ENCODE measurements at places on chromosomes 4 and X. TPM values are rescaled to one million over a fixed set of nuclear protein-coding genes. Genes with fewer than 3 reads are reported as not detected.
A peak's percentile ranks its signal among the peaks of the same experiment; 100 is the strongest.

DNA sequence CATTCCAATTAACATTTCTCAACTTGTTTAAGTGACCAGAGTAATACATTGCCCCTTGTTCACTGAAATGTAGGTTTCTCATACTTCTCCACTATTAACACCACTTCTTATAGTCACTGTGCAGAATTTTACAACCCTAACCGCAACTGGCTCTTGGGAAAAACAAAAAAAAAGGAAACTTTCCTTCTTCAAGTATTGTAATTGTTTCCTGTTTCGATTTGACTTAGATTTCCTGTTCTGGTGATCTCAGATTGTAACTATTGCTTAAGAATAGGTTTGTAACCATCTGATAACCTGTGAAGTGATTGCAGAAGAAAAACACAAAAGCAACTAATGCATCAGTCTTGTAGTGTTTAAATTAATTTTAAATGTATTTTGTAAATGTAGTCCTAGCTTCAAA lies 594.7 kb upstream of the GALNT7 start:
- no peak overlapping the region for H3K27ac ChIP-seq
- H3K27me3 ChIP-seq: no peaks in the 10 kb centered on the region
- no peak for DNase-seq
- no peak overlapping the region for H3K4me3 ChIP-seq
- no peaks in the 10 kb centered on the region for H3K36me3 ChIP-seq

The UGT2B15 gene
- 0.19 TPM for total RNA-seq

- H3K4me1 ChIP-seq: no peaks in the 10 kb centered on the region
- no peak overlapping the region for H3K4me3 ChIP-seq
- no peaks in the 10 kb centered on the region for H3K36me3 ChIP-seq
- H3K27ac ChIP-seq: no peak overlapping the region
- no peaks in the 10 kb centered on the region for H3K27me3 ChIP-seq
- no peak for DNase-seq
Observed at GRCh38 chrX:12895866-12896265, 10.6 kb upstream of the TLR8 start.

The NHSL2 gene
- total RNA-seq: 2.7 TPM

DNA sequence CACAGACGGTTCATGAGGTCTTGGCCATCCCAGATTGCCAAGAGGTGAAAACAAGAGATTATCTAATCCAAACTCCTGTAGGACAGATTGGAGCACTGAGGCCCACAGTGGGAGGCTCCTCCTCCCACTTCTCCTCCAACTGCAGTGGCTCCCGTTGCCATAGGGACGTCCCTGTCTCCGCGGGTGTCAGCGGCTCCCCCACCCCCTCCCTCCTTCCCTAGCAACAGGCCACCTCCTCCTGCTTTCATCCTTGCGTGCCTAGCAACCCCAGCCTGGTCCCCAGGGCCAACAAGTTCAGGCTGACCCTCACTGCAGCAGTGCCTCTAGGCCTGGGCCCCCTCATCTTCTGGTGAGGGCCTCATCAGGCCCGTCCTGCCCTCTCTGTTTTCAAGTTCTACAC lies 6.8 kb upstream of the IQSEC2 start:
- H3K27me3 ChIP-seq: no peaks in the 10 kb centered on the region
- H3K4me3 ChIP-seq: no peak overlapping the region
- peaks cover 57% of the 10 kb centered on the region for H3K4me1 ChIP-seq

DNA sequence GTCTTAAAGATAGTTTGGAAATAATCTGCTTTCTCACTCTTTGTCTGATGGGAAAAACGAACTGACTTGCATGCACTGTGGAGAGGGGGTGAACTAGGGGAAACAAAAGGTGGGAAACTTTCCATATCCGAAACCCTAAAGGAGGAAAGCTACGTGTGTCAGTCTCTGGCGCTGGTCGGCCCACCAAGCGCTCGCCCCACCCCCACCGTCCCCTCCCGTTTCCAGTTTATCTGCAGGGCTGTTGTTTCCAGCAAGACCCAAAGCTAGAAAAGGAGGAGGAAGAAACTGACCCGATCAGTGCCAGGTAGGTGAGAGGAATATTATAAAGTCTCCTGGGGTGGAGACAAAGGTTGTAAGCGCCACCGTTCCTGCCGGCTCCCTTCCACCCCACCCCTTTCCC lies 552 bp downstream of the TCEAL9 start:
- peak overlapping the region; percentile 79 for H3K27ac ChIP-seq
- DNase-seq: no peak
- peak overlapping the region; percentile 68 for H3K4me3 ChIP-seq
- H3K36me3 ChIP-seq: no peaks in the 10 kb centered on the region

GRCh38 chr4:80276931-80277330 lies 10.5 kb downstream of the FGF5 start:
- H3K27ac ChIP-seq: no peak overlapping the region
- no peaks in the 10 kb centered on the region for H3K4me1 ChIP-seq
- H3K4me3 ChIP-seq: no peak overlapping the region
- no peaks in the 10 kb centered on the region for H3K36me3 ChIP-seq

GRCh38 chr4:8115916-8116315 lies 42.7 kb downstream of the ABLIM2 start:
- H3K4me1 ChIP-seq: peaks cover 89% of the 10 kb centered on the region
- peak overlapping the region; percentile 93 for H3K27ac ChIP-seq
- H3K4me3 ChIP-seq: peak overlapping the region; percentile 40
- H3K36me3 ChIP-seq: no peaks in the 10 kb centered on the region
- H3K27me3 ChIP-seq: no peaks in the 10 kb centered on the region

DNA sequence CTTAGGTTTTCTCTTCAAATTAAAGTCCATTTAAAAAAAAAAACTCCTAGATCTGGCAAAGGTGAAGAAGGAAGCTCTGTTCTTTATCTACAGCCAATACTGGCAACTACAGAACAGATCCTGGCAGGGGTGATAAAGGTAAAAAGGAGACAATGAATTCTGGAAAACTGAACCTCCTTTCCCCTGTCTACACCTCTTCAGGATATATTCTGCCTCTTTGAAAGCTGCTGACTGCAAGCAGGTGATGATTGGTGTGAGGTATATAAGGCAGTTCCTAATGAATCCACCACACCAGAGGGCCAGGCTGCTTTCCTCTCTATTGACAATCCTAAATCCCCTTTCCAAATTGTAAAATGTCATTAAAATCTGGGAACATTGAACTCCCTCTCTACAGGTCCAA lies 370.1 kb downstream of the PPP3CA start:
- no peaks in the 10 kb centered on the region for H3K36me3 ChIP-seq
- no peak overlapping the region for H3K4me3 ChIP-seq
- H3K27me3 ChIP-seq: no peaks in the 10 kb centered on the region
- H3K27ac ChIP-seq: no peak overlapping the region
- peaks cover 6% of the 10 kb centered on the region for H3K4me1 ChIP-seq

DNA sequence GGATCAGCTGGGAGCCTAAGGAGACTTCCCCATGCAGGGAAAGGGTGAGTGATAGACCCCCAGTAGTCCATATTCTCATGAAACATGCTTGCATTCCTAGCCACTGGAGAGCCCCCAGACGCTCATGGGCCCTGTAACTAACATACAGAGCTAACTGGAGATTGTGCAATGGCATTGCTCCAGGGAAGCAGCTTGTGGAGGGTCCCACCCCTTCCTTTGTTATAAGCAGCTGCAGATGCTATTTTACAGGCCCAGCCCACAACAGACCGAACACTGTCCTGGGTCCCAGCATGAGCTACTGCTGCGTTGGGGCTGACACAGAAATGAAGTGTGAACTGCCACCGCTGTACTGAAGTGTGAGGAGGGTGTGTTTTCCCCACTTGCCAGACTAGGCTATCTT lies 1465.7 kb upstream of the DIAPH2 start:
- DNase-seq: no peak
- no peak overlapping the region for H3K27ac ChIP-seq
- no peaks in the 10 kb centered on the region for H3K27me3 ChIP-seq
- no peaks in the 10 kb centered on the region for H3K36me3 ChIP-seq

DNA sequence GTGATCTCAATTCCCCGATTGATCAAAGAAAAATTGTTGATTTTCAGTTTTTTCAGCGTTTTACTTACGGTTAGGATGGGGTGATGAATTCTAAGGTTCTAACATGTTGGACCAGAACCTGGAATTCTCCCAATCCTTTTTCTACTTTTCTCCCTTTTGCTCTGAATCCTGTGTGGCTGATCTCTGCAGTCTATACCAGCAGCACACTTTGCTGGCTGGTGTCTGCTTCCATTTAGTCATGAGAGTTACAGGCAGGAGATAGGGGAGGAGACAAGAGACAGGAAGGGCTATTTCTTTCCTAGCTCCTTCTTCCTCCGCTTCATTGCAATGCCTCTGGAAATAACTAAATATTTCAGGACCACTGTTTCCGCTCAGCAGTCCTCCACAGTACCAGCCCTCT lies 623.9 kb downstream of the CENPC start:
- H3K36me3 ChIP-seq: no peaks in the 10 kb centered on the region
- DNase-seq: no peak
- no peaks in the 10 kb centered on the region for H3K4me1 ChIP-seq
- no peaks in the 10 kb centered on the region for H3K27me3 ChIP-seq

DNA sequence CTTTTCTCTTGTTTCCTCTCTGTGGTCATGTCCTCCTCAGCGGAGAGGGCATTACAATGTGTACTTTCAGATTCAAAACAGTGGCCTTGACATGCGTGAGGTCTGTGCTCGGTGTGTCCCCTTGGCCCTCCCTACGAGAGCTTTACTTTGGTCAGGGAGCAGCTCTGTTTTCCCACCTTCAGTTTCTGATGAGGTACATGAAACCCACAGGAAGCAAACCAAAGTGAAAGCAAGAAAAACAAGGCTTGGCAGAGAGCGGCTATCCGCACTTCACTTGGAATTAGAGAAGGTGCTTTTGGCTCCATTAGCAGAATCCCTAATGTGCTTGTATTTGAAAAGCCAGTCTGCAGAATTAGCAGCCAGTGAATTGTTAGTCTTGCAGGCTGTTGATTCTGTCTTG lies 19.5 kb upstream of the BOD1L1 start:
- H3K4me3 ChIP-seq: no peak overlapping the region
- DNase-seq: no peak
- no peaks in the 10 kb centered on the region for H3K36me3 ChIP-seq
- no peaks in the 10 kb centered on the region for H3K27me3 ChIP-seq
- no peaks in the 10 kb centered on the region for H3K4me1 ChIP-seq

GRCh38 chr4:184649971-184650855 lies 675 bp downstream of the PRIMPOL start:
- no peak for DNase-seq
- H3K4me3 ChIP-seq: peak overlapping the region; percentile 72
- peaks cover 47% of the 10 kb centered on the region for H3K4me1 ChIP-seq
- H3K27me3 ChIP-seq: no peaks in the 10 kb centered on the region
- peak overlapping the region; percentile 96 for H3K27ac ChIP-seq
